G401 (cell line): ENCODE measurements at places on chromosomes 5 and 9.
A peak's percentile ranks its signal among the peaks of the same experiment; 100 is the strongest.

DNA sequence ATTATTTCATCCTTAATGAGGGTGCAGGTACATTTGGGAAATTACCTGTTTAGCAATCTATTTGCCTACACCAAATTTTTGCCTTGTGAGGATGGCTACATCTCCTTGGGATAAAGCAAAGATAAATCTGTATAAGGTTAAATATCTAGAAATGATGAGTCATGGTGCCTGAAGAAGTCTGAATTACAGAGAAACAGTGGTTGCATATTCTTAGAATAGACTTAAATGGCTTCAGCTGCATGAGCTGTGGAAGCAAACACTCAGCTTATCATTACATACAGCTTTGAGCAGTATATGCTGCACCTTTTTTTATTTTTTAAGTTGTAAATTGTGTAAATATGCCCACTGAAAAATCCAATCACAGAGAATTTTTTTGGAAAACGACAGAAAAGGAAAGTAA, 153.5 kb downstream of the RAPGEF6 start:
- DNase-seq, result no peak

- DNase-seq, result peak; percentile 65
Measured at GRCh38 chr9:2018162-2018643, 3.1 kb downstream of the SMARCA2 start.

DNA sequence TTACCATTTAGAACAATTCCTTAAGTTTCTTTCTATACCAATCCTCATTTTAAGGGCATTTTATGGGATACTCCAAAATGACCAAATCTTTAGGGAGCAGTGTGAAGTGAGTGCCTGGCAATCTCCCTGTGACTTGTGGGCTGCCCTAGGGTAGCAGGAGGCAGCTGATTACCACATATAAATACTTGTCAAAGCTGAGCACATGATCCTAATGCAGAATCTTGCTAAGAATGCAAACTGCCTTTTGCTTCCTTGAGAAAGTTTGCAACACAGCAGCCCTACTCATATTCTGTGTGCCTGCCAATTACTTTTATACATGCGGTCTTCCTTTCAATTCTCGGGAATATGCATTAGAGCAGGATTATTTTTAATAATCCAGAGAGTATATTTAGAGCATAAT, 18.2 kb upstream of the NREP start:
- no peak for DNase-seq

- DNase-seq, result no peak
Measured at GRCh38 chr5:139133282-139133681, 64.9 kb downstream of the SIL1 start.

GRCh38 chr5:140324617-140325241, 21.7 kb downstream of the HBEGF start:
- no peak for DNase-seq

GRCh38 chr5:172779691-172780341, 8.8 kb upstream of the DUSP1 start:
- no peak for DNase-seq

DNA sequence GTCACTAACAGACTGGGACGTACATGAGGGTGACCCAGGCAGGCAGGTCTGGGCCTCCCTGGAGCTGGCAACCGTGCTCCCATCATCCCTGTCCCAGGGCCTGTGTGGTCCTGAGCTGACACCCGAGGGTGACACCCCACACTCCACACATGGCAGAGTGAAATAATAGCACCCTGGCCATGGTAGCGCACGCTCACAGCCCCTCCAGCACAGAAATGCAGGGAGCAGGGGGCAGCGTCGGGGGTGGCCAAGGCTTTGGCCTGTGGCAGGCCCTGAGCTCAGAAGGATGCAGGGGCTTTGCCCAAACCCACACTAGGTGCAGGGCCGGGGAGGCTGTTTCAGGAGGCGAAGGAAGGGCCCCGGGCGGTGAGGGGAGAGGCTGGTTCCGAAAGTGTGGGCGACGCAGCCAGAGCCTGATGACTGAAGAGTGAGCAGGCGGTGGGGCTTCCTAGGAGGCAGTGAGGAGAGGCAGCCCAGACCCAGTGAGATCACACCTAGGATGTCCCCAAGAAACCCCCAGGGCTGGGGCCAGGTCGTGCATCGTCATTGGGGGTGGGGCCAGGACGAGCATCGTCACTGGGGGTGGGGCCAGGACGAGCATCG, 12.9 kb downstream of the OR2V2 start:
- peak; percentile 82 for DNase-seq

- DNase-seq, result no peak
Measured at GRCh38 chr5:134132372-134133187, 18.1 kb downstream of the TCF7 start.

DNA sequence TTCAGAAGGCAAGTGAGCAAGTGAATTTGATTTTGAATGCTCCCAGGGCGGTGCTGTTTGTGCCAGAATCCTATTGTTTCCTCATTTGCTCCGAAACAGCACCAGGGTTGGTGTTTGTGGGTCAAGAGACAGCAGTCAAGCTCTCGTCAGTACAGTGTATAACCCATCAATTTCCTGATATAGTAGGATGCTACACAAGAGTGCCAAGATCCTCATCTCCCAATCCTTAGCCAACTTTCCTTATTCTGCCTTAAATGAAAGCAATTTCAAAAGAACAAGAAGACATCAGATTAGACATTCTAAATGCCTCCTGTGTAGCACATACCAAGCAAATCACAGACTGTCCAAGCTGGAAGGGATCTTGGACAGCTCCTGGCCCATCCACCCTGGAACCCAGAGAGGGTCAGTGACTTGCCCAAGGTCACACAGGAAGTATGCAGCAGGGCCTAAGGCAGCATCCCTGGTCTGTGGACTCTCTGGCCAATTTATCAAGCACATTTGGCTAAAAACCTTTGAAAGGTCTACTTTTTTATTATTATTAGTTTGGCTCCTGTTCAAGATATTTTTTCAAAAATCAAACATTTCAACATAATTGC, 4.5 kb downstream of the WHRN start:
- DNase-seq, result peak; percentile 75

- no peak for DNase-seq
Measured at GRCh38 chr5:122701640-122702523, 73.0 kb upstream of the SNX2 start.

DNA sequence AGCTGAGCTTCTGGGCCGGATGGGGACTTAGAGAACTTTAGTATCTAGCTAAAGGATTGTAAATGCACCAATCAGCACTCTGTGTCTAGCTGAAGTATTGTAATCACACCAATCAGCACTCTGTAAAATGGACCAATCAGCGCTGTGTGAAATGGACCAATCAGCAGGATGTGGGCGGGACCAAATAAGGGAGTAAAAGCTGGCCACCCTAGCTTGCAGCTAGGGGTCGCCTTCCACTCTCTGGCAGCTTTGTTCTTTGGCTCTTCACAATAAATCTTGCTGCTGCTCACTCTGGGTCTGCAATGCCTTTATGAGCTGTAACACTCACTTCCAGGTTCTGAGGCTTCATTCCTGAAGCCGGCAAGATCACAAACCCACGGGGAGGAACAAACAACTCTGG, 354.0 kb downstream of the PRR16 start:
- no peak for DNase-seq

GRCh38 chr5:16061163-16061562, 118.4 kb downstream of the MARCHF11 start:
- no peak for DNase-seq

GRCh38 chr5:115329475-115329874, 33.0 kb upstream of the CCDC112 start:
- DNase-seq, result no peak

GRCh38 chr5:125083981-125084380, 337.5 kb upstream of the ZNF608 start:
- no peak for DNase-seq

- no peak for DNase-seq
Measured at GRCh38 chr9:25917731-25918362, 239.6 kb upstream of the TUSC1 start.

DNA sequence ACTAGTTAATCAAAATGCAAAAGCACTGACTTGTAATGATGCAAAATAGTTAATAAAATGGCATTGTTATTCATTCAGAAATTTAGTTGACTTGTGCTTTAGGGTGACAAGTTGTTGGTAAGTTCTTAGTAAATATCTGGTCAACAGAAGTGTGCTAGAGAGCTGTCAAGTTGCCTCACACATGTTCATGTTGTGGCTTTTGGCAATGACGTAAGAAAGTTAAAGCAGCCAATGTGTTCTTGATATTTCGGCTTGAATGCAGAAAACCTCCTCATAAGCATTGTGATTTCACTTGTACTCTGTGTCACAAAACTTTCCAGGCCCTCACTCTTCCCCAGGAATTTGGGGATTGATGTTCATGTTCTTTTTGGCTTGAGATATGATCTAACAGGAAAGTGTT, 626.7 kb downstream of the PRR16 start:
- DNase-seq, result no peak

DNA sequence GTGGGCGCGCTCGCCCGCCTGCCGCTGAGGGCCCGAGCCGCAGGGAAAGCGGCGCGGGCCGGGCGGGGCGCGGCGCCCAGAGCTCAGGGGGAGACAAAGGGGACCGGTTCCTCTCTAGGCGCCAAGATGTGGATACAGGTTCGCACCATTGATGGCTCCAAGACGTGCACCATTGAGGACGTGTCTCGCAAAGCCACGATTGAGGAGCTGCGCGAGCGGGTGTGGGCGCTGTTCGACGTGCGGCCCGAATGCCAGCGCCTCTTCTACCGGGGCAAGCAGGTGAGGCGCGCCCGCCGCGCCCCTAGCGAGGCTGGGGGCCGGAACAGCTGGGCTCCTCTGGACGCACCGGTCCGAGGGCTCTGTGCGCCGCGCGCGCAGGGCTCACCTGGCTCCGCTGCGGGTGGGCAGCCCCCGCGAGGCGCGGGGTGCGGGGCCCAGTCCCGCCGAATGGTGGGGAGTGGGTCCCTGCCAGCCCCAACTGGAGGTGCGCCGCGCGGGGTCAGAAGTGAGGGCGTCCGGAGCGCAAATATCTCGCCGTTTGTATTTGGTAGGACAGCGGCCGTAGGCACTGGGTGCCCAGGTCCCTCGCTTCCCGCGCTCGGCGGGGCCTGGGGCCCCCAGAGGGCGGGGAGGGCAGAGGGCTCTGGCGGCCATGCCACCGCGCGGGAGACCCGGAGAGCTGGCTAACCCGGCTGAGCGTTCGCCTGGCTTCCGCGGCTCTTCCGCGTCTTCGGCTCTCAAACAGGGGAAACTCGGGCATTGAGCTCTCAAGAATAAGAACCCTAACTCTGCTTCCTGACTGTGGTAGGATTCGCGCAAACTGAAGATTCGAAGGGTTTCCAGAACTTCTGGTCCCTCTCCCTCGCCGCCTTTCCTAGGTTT, 607 bp downstream of the UHRF2 start:
- peak; percentile 33 for DNase-seq

DNA sequence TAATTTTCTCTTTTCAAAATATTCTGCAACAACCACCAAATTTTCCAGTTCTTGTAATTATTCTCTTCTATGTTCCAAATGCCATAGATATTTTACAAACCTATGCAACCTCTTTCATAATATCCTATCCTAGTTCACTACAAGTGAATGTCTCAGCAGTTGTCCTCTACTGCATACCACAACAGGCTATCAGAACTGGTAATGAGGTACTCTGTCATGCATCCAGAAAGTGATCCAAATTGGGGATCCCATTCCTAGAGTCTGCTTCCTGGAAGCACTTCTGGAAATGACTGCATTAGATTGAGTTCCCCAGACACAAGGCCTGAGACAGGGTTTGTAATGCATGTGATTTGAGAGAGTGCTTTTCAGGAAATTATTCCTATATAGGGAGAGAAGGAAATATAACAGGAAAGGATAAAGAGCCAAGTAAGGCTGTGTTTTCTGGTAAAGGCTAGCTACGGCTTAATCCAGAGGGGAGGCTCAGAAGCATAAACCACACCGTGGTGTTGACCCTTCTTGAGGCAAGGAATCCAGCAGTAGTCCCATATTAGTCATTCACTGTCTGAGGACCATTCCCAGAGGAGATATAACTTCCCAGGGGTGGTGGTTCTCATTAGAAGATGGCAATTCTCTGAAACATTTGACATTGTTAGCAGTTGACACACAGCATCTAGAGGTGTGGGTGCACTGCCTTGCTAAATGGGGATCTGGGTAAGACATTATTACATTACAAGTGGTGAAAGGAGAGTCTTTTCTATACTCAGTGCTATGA, 80.3 kb upstream of the FST start:
- no peak for DNase-seq

- peak; percentile 17 for DNase-seq
Measured at GRCh38 chr5:68033961-68034571, 181.5 kb upstream of the PIK3R1 start.

DNA sequence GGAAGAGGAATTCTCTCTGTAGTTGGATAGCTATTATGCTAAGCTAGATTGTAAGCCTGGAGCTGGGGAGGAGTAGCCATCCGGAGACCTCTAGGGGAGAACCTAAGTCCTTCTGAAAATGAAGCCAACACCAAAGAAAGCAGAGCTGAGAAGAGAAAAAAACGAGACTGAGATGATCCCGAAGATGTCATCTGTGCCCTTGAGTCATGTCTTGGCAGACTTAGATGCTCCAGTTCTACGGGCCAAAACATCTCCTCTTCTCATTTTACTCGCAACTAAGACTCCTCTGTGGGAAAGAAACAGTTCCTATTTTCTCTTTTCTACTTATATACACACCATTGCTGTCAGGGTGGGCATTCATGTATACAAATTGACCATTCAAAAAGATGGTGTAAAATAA, 34.3 kb upstream of the ADCY2 start:
- no peak for DNase-seq

- no peak for DNase-seq
Measured at GRCh38 chr5:83488821-83489220, 17.3 kb downstream of the VCAN start.

DNA sequence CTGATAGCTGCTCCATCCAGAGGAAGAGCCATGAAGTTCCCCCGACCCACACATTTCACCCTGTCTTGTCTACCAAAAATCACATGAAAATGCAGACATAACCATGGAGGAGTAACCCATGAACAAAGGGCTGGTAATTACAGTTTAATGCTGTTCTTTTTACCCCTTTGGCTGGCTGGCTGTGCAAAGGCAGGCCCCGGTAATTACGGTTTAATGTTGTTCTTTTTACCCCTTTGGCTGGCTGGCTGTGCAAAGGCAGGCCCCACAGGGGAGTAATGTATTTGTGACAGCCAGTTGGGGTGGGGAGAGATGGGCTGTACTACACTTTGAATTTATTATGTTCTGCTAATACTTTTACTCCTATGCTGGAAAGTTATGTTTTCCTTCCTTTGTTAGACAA, 41.7 kb downstream of the PIK3R1 start:
- DNase-seq, result no peak

DNA sequence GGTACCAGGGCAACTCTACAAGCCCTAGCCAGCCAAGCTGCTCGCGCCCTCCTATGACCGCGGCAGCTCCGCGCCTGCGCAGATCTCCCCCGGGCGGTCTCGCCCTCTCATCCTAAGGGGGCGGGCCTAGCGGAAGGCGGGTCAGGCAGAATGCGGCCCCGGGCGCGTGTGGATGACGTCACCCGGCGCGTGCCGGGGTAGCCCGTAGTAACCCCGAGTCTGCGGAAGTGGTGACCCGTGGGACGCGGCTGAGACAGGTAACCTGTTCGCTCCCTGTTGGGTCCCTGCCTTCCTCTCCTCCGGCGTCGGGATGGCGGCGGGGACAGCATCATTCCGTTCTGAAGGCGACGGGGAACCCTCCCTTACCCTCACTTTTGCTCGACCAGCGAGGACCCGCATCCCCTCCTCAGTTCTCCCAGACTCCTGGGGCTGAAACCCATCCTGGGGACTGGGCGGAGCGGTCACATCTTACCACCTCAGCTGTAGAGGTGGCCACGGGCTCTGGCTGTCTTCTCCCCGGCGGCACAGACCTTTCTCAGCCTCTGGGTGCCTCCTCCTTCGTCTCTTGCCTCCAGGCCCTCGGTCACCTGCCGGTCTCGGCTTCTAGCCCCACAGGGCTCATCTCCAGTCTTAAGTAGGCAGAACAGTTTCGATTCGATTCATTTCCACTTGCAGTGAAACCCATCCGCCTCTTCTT, at the start of gene AOPEP:
Gene AOPEP, plus strand, starts transcription at position 205 of the 697 bp plus-strand sequence. CDS start 33,085 bp downstream, outside the sequence.
- peak; percentile 93 for DNase-seq
